ENCODE measurements at places on chromosomes 4 and X.

- DNase-seq: no peak
Observed at GRCh38 chrX:2691543-2692220, 587 bp downstream of the CD99 start.

- DNase-seq: peak; percentile 56
Observed at GRCh38 chr4:1579001-1579900, 104.9 kb downstream of the FAM53A start.

GRCh38 chrX:75781611-75782010, 3.4 kb downstream of the MAGEE2 start:
- no peak for DNase-seq

DNA sequence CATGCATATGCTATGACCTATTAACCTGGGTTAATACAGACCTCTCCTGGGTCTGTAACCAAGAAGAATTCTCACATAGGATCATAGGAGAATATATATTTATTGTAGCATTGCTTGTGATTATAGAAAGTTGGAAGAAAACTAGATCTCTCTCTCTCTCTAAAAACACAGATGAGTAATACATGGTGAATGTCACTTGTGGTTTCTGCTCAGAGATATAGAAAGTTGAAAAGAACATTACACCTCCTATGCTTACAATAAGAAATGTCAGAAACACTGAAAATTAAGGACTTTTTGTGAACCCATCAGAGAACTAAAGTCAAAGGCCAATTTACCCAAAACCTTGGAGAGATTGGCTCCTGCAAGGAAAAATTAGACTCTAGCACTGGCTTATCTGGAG, 1389.5 kb downstream of the FAM133A start:
- no peak for DNase-seq
